ENCODE measurements at places on chromosomes 2 and 18.
A peak's percentile ranks its signal among the peaks of the same experiment; 100 is the strongest.

DNA sequence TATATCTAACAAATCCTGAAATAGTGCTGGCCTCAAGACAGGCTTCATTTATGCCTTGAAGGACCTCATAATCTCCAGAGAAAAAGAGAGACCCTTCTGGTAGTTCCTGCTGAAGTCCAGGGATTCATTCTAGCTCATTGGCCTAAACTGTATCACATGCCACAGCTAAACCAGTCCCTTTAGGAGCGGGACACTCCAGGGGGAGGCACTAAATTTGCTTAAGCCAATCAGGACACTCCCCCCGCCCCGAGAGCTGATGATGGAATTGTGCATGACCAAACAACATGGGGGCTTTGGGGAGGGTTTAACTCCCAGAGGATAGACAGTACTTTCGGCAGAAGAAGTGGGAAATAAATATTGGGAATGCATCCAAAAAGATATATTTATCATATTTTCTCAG is 36.4 kb upstream of the CXCR4 start:
- no peak for DNase-seq

DNA sequence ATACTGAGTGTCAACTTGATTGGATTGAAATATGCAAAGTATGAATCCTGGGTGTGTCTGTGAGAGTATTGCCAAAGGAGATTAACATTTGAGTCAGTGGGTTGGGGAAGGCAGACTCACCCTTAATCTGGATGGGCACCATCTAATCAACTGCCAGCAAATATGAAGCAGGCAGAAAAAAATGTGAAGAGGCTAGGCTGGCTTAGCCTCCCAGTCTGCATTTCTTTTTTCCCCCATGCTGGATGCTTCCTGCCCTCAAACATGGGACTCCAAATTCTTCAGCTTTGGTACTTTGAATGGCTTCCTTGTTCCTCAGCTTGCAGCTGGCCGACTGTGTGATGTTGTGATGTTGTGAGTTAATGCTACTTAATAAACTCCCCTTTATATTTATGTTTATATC is 577.4 kb downstream of the CPS1 start:
- DNase-seq = no peak

GRCh38 chr2:3125001-3125760 is 252.4 kb downstream of the EIPR1 start:
- no peak for DNase-seq

DNA sequence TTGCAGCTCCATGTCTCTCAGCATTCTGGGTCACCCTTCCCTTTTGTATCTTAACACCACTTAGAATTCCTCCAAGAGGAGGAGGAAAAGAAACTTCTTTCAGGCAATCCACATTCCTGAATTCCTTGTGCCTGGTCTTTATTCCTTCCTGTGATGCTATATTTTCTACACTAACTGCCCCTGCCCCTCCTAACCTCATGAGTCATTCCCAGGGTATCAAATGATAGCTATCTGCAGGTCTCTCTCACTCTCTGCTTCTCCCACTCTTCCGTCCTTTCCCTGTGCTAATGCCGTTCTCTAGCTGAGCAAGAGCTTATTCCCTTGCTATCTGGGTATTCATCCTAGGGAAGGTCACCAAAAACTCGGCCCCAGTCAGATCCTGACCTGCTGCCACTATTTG is 395.0 kb upstream of the TCF4 start:
- DNase-seq = no peak

- peak; percentile 84 for DNase-seq
These were observed 134.8 kb upstream of the THUMPD2 start for GRCh38 chr2:39913648-39914461.

GRCh38 chr2:71806432-71806831 is 341.2 kb downstream of the CYP26B1 start:
- no peak for DNase-seq

- DNase-seq = no peak
These were observed 20.8 kb upstream of the ATIC start for GRCh38 chr2:215290980-215291599.

GRCh38 chr18:80010551-80010906 is 22.2 kb upstream of the TXNL4A start:
- no peak for DNase-seq

DNA sequence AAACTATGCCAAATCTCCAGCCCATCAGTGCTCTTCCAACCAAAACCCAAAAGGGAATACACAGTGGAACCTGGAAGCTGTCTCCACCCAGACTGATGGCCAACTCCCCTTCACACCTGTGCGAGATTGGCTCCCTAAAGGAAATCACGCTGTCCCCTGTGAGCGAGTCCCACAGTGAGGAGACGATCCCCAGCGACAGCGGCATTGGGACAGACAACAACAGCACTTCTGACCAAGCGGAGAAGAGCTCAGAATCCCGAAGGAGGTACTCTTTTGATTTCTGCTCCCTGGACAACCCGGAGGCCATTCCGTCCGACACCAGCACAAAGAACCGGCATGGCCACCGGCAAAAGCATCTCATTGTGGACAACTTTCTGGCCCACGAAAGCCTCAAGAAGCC is 271.1 kb downstream of the SETBP1 start:
- DNase-seq = no peak

DNA sequence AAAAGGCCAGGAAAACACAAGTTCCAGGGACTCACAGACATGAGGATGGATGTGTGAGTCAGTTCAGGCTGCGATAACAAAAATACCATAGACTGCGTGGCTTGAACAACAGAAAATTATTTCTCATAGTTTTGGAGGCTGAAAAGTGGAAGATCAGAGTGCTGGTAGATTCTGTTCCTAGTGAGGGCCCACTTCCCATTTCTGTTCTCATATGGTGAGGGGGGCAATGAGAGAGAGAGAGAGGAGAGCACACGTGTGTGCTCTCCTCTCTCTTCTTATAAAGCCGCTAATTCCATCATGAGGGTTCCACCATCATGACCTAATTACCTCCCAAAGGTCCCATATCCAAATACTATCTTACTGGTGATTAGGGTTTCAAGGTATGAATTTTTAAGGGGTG is 23.0 kb downstream of the KLHL14 start:
- DNase-seq = no peak

DNA sequence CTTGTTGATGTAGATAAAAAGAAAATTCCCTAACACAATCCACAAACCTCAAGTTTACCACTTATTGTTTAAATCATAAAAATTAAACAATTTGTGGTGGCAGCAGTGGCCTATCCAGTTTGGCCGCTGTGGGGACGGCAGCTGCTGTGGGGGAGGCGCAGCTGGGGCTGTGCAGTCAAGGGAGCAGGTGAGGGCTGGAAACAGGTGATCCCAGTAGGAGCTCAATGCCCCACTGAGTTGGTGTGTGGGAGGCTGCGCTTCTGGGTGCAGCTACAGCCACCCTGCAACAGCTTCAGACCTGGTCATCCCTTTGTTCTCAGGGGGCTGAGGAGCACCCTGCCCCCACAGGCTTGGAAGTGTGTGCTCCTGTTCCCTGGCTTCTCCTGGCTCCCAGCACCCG is 266.0 kb upstream of the FSIP2 start:
- no peak for DNase-seq

DNA sequence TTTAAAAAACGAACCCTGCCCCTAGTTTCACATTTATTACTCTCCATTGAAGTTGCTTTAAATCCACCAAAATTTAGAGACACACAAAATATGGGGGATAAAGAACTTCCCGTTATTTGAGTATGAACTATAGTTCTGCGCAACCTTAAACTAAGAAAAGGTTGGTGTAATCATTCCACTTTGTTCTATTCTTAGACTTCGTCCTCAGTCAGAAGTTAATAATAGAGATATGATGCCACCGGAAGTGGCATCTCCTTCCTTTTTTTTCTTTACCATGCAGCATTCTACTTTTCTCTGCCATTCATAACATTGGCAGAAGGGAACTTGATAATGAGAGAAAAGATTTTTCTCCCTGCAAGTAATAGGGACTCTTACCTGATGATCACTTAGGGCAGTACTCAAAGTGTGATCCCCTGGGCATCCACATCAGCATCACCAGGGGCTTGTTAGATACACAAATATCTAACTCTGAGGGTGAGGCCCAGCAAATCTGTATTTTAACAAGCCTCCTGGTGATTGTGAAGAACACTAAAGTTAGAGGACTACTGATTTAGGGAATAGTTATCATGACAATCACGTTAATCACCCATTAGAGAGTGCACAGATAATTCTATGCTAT is 147.7 kb upstream of the DTNA start:
- no peak for DNase-seq

GRCh38 chr2:76128622-76129021 is 417.9 kb upstream of the GCFC2 start:
- DNase-seq = no peak

DNA sequence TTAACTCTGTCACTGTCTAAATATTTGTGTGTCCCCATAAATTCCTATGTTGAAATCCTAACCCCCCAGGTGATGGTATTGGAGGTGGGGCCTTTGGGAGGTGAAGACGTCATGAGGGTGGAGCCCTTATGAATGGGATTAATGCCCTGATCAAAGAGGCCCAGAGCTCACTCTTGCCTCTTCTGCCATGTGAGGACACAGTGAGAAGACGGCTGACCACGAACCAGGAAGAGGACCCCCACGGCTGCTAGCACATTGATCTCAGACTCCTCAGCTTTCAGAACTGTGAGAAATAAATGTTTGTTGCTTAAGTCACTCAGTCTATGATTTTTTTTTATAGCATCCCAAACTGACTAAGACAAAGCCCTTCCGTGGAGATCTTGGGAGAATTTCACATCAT is 71.2 kb downstream of the BCL2L11 start:
- DNase-seq = no peak

DNA sequence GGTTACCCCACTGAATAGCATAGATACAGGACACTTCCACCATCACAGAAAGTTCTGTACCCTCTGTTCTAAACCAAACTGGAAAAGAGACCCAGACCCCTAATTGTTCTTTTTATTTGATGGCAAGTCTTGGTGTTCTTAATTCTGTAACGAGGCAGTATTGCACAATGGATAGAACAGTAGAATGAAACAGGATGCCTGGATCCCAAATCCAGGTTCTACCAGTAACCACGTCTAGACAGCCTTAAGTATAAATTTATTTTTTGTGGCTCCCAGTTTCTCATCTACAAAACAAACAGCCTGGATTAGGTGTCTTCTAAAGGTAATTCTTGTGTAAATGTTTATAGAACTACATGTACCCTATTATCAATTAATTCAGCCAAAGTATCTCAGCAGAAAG is 23.7 kb downstream of the SMC6 start:
- no peak for DNase-seq

GRCh38 chr2:189657867-189658266 is 3.4 kb upstream of the ASNSD1 start:
- peak; percentile 49 for DNase-seq

DNA sequence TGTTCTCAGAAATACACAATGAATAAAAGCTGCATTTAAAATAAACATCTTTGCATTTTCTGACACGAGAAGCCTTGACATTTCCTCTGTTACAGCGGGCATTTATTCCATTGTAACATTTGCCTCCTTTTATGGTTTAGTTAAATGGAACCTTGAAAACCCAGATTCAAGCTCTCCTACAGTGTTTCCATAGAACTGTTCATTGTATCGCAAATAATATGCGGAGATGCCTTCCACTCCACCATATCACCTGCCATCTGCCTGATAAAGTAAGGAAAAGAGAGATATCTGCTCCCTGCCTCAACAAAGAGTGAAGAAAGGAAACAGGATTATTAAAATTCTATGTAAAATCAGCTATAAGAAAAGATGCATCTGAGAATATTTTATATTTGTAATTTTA is 69.8 kb downstream of the CDH19 start:
- no peak for DNase-seq

DNA sequence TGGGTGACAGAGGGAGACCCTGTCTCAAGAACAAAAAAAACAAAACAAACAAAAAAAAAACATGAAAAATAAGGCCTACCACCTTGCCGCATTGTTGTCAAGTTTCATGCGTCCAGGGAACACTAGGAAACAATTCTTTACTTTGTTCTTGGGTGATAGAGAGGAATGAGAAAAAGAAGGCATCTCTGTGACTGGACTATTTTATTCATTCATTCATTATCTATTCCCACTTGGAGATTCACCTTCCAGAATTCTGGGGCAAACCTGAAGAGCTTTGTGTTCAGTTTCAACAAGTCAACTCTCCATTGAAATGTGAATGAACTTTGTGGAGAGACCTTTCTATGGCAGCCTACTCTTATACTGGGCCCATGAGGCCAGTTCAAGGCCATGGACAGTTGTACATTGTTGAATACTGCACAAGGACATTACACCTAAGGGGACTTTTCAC is 88.5 kb upstream of the NDUFV2 start:
- no peak for DNase-seq

- no peak for DNase-seq
These were observed 33.7 kb upstream of the GTF2A1L start for GRCh38 chr2:48583961-48584360.

DNA sequence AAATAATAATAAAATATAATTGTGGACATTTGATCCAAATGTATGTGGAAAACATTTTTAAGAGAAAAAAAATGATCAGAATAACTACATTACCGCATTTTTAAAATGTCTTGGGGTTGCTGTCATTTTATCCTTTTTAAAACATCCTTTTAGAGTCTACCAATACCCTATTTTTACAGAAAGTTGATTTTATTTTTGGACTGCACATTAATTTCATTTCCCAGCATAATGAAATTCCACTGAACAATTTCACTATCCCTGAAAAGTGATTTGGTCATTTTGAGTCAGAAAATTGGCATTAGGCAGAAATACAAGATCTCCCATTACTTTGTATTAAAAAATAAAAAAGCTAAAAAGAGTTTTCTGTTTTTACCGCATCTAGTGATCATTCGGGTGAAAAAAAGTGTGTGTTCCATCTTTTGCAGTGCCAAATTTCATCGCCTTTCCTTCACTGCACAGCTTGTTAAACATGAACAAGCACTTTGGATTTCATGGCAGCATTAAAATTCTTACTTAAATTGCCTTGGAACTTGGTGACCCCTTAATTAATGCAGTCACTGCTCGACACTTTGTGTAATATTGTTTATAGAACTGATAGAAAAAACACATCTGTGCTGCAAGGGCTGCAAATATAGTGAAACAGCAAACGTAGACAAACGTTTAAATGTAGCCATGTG is 611.7 kb downstream of the TSN start:
- no peak for DNase-seq

DNA sequence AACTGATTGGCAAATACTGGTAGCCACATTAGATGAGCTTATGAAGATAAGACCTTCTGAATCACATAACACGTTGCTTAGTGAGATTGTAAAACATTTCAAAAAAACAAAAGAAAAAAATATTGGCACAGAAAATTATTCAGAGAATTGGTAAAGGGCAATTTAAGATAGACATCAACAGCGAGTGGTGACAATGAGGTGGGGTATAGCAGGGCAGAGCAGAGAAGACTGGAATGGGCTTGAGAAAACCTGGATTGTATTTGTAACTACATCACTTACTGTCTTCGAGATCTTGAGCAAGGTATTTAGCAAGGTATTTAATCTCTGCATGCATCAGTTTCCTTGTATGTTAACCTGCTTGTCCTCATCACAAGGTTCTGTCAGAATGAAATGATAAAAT is 313.0 kb upstream of the MEIS1 start:
- DNase-seq = no peak
